ENCODE measurements at places on chromosomes 4 and X. TPM values are rescaled to one million over a fixed set of nuclear protein-coding genes. Genes with fewer than 3 reads are reported as not detected.

ADH1A gene
- polyA plus RNA-seq = 0.08 TPM

TECRL gene
- not detected for polyA plus RNA-seq

NEIL3 gene
- not detected for polyA plus RNA-seq

HHIP gene
- polyA plus RNA-seq = 9.1 TPM

SLC10A4 gene
- 1.2 TPM for polyA plus RNA-seq

CXCL9 gene
- polyA plus RNA-seq = 1.3 TPM

FSTL5 gene
- polyA plus RNA-seq = 0.06 TPM

ACSL1 gene
- 94.3 TPM for polyA plus RNA-seq

ZBED1 gene
- 28.2 TPM for polyA plus RNA-seq

CTPS2 gene
- polyA plus RNA-seq = 9.9 TPM

AKAP14 gene
- not detected for polyA plus RNA-seq

AWAT2 gene
- polyA plus RNA-seq = not detected

LANCL3 gene
- 0.18 TPM for polyA plus RNA-seq

TNIP3 gene
- not detected for polyA plus RNA-seq

KLHL5 gene
- polyA plus RNA-seq = 63.0 TPM

ALB gene
- polyA plus RNA-seq = 20.0 TPM

CSAG1 gene
- polyA plus RNA-seq = not detected

DSPP gene
- not detected for polyA plus RNA-seq

CENPVL2 gene
- not detected for polyA plus RNA-seq

TLR2 gene
- polyA plus RNA-seq = 10.4 TPM

SMAD1 gene
- polyA plus RNA-seq = 17.1 TPM

NAP1L2 gene
- 6.4 TPM for polyA plus RNA-seq

CCDC158 gene
- 0.23 TPM for polyA plus RNA-seq

TLL1 gene
- polyA plus RNA-seq = 2.4 TPM

SPOCK3 gene
- polyA plus RNA-seq = 2.9 TPM

CTAG2 gene
- polyA plus RNA-seq = not detected

XAGE2 gene
- not detected for polyA plus RNA-seq

PRKG2 gene
- 0.19 TPM for polyA plus RNA-seq

ASB5 gene
- polyA plus RNA-seq = 40.8 TPM

SPIN4 gene
- polyA plus RNA-seq = 3.0 TPM

FGF2 gene
- polyA plus RNA-seq = 12.1 TPM

C4orf50 gene
- 0.04 TPM for polyA plus RNA-seq

WNK3 gene
- 0.49 TPM for polyA plus RNA-seq

RHOXF2B gene
- not detected for polyA plus RNA-seq

HMX1 gene
- not detected for polyA plus RNA-seq

SHROOM2 gene
- polyA plus RNA-seq = 2.6 TPM

FAM149A gene
- 16.1 TPM for polyA plus RNA-seq

MFAP3L gene
- 5.5 TPM for polyA plus RNA-seq

ANKRD50 gene
- polyA plus RNA-seq = 13.3 TPM

PPP4R3C gene
- not detected for polyA plus RNA-seq

PRR32 gene
- not detected for polyA plus RNA-seq

PRRG3 gene
- 1.3 TPM for polyA plus RNA-seq

KLHL8 gene
- 7.2 TPM for polyA plus RNA-seq

Measured in urinary bladder (tissue), 4 donors.